ENCODE measurements at places on chromosomes 5 and 9.
A peak's percentile ranks its signal among the peaks of the same experiment; 100 is the strongest.

DNA sequence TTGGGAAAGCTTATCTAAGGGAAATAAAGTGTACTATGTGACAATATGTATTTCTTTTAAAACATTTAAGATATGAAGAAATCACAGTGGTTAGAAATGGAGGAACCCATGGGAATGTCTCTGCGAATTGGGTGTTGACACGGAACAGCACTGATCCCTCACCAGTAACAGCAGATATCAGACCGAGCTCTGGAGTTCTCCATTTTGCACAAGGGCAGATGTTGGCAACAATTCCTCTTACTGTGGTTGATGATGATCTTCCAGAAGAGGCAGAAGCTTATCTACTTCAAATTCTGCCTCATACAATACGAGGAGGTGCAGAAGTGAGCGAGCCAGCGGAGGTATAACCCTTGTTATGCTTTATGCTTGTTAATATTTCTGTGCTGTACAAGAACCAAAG is 69.9 kb downstream of the ADGRV1 start:
- ATAC-seq: no peak

DNA sequence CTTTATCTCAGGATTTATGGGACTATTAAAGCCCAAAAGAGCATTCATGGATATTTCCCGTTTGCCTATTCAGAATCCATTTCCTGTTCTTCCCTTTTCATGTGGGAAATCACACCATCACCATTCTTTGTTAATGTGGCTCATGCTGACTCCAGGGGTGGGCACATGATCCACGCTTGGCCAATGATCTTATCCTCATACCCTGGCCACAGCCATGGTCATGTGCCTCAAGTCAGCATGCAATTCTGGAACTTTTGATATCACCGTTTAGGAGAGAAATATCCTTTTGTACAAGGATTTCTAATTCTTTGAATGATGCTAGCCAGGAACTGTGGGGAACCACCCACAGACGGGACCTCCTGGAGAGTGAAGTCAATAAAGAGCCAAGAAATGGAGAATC is 272.2 kb downstream of the PRELID2 start:
- no peak for ATAC-seq

DNA sequence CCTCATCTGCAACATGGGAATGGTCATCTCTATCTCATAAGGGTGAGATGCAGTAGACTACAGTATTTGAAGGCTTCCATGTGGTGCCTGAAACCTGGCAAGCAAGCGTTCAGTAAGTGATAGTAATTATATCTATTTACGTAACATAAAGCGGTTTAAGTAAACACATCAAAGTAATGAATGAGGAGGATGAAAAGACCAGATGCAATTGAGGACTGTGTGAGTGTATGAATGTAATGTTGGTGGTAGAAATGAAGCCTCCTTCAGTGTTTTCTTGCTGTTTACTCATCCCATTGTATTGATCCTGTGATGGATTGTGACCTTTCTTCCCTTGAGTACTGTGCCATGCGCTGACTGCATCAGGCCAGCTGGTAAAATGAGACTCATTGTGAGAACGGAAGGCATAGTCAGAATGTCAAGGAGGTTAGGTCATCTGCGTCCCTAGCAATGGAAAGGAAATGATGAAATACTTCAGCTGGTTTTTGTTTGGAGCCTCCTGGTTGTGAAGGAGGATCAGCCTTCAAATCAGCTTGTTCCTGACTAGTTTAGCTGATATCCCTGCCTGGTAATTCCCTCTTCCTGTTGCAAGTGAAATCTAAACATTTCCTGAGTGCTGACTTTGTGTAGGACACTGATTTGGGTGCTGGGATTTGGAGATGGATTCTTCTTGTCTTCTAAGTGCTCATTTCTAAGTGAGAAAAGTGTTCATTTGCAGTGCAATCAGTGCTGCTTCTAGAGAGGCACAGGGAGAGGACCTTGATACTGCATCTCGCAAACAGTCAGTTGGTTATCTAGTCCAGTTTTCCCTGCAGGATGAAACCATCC is 35.6 kb downstream of the TNFSF8 start:
- ATAC-seq: peak; percentile 97

GRCh38 chr9:105958587-105958986 is 264.2 kb downstream of the TMEM38B start:
- ATAC-seq: no peak

Data from SK-N-SH treated with all-trans-retinoic acid at 6 μM for 48 hours (cell line).